ENCODE measurements at places on chromosomes 5 and 9. TPM values are rescaled to one million over a fixed set of nuclear protein-coding genes. Genes with fewer than 3 reads are reported as not detected.

Gene SLCO6A1
- not detected for total RNA-seq

Gene TMEM174
- total RNA-seq: not detected

Gene SUSD3
- total RNA-seq: 1.3 TPM

Gene LRRC19
- not detected for total RNA-seq

Gene GPSM1
- 143 TPM for total RNA-seq

Gene ALDH1B1
- 11.1 TPM for total RNA-seq

Gene FOXI1
- total RNA-seq: not detected

Gene CATSPER3
- 0.17 TPM for total RNA-seq

Gene PCDHGB2
- total RNA-seq: 5.1 TPM

Gene LMX1B
- total RNA-seq: not detected

Gene CEP78
- total RNA-seq: 23.9 TPM

Gene GPX8
- total RNA-seq: 124 TPM

Gene UBAP1
- 39.0 TPM for total RNA-seq

Gene IL4
- total RNA-seq: not detected

Gene TJP2
- 58.2 TPM for total RNA-seq

Gene PTPN3
- total RNA-seq: under 0.01 TPM

Gene STOM
- total RNA-seq: 106 TPM

Gene C7
- 0.83 TPM for total RNA-seq

Gene GARIN3
- total RNA-seq: not detected

Gene PCA3
- not detected for total RNA-seq

Gene RNF183
- not detected for total RNA-seq

Gene SPINK7
- not detected for total RNA-seq

Gene SV2C
- not detected for total RNA-seq

Gene RAB24
- 33.4 TPM for total RNA-seq

Gene IL5
- total RNA-seq: not detected

Gene GLRA1
- not detected for total RNA-seq

Gene MSX2
- total RNA-seq: 15.9 TPM

Gene GDNF
- 1.2 TPM for total RNA-seq

Gene SWI5
- 44.3 TPM for total RNA-seq

Gene NUTM2F
- not detected for total RNA-seq

Gene CNTFR
- total RNA-seq: 0.44 TPM

Gene HEXB
- total RNA-seq: 335 TPM

Gene BARX1
- not detected for total RNA-seq

Gene PCDHA3
- 0.17 TPM for total RNA-seq

Gene ASS1
- total RNA-seq: 225 TPM

Gene HSPA5
- 247 TPM for total RNA-seq

Gene PHF24
- total RNA-seq: under 0.01 TPM

Gene CMYA5
- total RNA-seq: 11.2 TPM

Gene ZNF189
- 24.4 TPM for total RNA-seq

Gene KLF4
- 60.2 TPM for total RNA-seq

Gene ADAMTS16
- 0.17 TPM for total RNA-seq

Gene SPRY4
- 2.5 TPM for total RNA-seq

Gene SLC1A1
- total RNA-seq: 7.7 TPM

All from smooth muscle cell of trachea (primary cell).